Motor neuron (in vitro differentiated cells): ENCODE measurements at places on chromosomes 13 and 19. TPM values are rescaled to one million over a fixed set of nuclear protein-coding genes. Genes with fewer than 3 reads are reported as not detected.

DNA sequence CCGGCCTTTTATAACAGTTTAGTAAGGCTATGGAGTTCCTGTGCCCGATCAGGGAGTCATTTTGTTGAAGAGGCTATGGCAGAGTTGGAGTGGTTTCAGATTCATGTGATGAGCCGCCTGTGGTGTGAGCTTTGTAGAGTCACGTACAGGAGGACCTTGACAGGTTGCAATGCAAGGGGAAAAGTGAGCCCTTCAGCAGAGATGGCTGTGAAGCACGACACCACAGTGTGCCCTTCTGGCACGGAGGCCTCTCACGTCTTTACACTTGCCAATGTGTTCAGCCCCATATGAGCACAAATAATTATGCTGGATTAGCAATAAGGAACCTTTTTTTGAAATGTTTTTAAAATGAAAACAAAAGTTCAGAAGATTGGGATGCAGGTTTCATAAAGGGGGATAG is 499.8 kb downstream of the LIG4 start:
- ATAC-seq, result no peak

Gene CXCL17
- 0.36 and 1.3 TPM in 2 replicates for total RNA-seq

DNA sequence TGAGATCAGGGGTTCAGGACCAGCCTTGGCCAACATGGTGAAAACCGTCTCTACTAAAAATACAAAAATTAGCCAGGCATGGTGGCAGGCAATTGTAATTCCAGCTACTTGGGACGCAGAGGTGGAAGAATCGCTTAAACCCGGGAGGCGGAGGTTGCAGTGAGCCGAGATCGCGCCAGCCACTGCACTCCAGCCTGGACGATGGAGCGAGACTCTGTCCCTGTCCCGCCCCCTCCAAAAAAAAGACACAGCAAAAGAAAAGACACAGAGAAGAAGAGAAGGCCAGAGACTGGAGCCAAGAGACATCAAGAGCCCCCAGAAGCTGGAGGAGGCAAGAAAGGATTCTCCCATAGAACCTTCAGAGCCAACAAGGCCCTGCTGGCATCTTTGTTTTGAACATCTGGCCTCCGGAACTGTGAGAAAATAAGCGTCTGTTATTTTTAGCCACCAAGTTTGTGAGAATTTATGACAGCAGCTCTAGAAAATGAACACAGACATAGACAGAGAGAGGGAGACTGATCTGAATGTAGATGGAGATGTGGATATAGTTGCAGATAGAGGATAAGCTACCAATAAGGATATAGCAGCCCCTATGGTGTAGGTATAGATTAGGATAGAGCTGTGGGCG is 25.7 kb upstream of the PNMA8B start:
- ATAC-seq, result no peak

DNA sequence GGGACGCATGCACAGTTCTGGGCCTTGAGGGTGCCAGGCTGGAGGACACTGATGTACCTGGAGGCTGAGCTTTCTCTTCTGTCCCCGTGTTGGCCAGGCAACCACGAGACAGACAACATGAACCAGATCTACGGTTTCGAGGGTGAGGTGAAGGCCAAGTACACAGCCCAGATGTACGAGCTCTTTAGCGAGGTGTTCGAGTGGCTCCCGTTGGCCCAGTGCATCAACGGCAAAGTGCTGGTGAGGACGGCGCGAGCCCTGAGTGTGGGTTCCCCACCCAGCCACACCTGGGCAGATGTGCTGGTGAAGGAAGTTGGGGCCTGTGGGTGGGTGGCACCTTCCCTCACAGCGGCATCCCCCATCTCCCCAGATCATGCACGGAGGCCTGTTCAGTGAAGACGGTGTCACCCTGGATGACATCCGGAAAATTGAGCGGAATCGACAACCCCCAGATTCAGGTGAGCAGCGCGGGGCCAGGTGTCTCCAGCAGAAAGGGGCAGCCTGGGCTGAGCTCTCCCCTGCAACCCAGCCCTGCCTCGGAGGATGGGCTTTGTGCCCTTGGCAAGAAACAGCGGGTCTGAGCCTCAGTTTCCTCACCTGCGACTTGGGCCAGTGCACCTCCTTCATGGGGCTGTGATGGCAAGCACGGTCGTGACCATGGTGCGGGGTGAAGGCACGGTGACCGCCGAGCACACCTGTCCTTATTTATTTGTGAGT is 26.2 kb downstream of the CCDC8 start:
- no peak for ATAC-seq

Gene F10
- total RNA-seq, result 0.33 and 0.63 TPM in 2 replicates

- ATAC-seq, result no peak
These were observed 7.2 kb upstream of the SERTM1 start for GRCh38 chr13:36666477-36667229.

GRCh38 chr19:47711652-47712242 is 1.5 kb upstream of the EHD2 start:
- ATAC-seq, result no peak

DNA sequence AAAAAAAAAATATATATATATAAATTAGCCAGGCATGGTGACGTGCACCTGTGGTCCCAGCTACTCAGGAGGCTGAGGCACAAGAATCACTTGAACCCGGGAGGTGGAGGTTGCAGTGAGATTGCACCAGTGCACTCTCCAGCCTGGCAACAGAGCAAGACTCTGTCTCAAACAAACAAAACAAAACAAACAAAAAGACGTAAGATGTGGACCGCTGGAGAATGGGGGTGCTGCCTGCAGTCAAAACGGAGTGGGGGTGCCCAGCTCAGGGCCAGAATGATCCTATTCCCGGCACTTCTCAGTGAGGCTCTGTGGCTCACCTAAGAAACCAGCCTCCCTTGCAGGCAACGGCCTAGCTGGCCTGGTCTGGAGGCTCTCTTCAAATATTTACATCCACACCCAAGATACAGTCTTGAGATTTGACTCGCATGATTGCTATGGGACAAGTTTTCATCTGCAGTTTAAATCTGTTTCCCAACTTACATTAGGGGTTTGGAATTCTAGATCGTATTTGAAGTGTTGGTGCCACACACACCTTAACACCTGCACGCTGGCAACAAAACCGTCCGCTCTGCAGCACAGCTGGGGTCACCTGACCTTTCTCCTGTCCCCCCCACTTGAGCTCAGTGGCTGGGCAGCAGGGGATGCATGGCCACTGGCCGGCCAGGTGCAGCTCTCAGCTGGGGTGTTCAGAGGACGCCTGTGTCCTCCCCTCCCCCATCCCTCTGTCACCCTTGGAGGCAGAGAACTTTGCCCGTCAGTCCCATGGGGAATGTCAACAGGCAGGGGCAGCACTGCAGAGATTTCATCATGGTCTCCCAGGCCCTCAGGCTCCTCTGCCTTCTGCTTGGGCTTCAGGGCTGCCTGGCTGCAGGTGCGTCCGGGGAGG is at the start of gene F7:
TSS of gene F7 (plus strand) at position 760 of the 889 bp plus-strand sequence. CDS start at position 811, 51 bp downstream.
- ATAC-seq, result no peak

Gene RNF113B
- not detected in 2 replicates for total RNA-seq

GRCh38 chr19:35349614-35350521 is 2.2 kb downstream of the FFAR1 start:
- no peak for ATAC-seq

DNA sequence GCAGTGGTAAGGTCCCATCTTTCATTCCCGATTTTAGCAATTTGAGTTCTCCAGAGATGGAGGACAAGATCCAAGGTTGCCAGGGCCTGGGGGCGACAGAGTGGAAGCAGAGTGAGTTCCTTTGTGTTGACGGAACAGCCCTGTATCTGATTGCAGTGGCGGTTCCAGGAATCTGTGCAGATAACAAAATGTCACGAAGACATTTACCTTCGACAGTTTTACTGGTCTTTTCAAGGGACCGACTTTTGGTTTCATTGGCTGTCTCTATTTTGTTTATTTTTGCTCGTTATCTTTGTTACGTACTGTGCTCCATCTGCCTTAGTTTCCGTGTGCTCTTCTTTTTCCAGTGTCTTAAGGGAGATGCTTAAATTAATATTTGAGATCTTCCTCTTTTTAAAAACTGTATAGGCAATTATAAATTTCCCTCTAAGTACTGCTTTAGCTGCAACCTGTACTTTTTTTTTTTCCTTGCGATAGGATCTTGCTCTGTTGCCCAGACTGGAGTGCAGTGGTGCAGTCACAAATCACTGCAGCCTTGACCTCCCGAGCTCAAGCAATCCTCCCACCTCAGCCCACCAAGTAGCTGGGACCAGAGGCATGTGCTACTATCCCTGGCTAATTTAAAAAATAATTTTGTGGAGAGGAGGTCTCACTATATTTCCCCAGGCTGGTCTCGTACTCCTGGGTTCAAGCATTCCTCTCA is 23.2 kb downstream of the KDM4B start:
- no peak for ATAC-seq

DNA sequence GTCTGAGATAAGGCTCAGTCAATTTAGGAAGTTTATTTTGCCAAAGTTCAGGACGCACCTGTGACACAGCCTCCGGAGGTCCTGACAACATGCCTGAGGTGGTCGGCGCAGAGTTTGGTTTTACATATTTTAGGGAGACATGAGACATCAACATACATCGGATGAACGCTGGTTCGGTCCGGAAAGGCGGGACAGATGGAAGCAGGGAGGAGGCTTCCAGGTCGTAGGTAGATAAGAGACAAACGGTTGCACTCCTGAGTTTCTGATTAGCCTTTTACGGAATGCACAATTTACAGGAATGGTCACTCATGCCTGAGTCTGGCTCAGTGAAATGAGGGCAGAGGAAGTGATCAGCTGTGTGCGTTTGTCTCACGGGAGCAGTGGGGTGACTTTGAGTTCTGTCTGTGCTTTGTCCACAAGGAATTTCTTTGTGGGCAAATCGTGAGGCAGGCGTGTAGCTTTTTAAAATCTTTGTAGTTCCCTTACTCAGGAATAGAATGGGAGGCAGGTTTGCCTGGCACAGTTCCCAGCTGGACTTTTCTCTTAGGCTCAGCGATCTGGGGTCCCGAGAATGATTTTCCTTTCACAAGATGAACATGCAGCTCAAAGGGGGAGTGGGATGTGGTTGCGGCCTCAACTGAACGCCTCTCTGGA is 36.2 kb downstream of the C13orf46 start:
- no peak for ATAC-seq

Gene ZNF112
- total RNA-seq, result 10.5 and 11.0 TPM in 2 replicates

Gene GPR4
- total RNA-seq, result 0.73 and 0.85 TPM in 2 replicates

DNA sequence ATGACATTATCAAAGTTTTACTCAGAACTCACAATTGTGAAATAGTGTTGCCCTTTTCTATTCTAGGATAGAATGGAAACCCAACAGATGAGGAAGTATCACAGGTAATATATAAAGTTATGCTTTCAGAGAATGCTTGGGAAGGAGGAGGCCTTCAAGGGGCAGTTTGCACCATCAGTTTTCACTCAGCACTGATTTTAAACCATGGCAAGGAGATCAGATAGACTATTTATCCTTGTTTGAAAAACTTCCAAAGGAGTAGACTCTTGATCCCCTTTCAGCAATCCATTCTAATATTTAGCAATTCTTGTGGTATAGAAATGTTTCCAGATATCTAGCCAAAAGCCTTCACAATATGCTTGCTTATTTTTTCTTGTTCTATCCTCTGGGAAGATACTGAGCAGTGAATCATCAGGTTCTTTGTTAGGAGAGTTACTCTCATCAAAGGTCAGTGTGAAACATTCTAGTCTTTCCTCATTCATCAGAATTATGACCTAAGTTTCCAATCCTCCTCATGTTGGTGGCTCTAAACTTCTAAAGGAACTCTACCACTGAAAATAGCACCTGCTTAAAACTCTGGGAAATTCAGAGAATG is 3.8 kb downstream of the GPC6 start:
- ATAC-seq, result no peak

- no peak for ATAC-seq
These were observed 7.3 kb upstream of the CASP14 start for GRCh38 chr19:15042003-15042402.

DNA sequence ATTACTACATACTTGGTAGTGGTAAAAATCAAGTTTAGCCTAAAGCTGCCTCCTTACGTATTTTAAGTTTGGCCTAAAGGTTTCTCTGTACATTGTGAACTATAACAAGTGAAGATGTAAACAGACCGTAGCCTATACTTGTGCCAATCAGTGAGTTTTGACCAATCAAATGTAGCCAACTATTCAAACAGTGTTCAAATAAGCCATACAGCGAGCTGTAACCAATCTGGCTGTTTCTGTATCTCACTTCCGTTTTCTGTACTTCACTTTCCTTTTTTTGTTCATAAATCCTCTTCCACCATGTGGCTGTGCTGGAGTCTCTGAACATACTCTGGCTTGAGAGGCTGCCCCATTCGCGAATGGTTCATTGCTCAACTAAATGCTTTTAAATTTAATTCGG is 2504.6 kb downstream of the PCDH9 start:
- no peak for ATAC-seq
